ENCODE measurements at places on chromosomes 3 and 15.

DNA sequence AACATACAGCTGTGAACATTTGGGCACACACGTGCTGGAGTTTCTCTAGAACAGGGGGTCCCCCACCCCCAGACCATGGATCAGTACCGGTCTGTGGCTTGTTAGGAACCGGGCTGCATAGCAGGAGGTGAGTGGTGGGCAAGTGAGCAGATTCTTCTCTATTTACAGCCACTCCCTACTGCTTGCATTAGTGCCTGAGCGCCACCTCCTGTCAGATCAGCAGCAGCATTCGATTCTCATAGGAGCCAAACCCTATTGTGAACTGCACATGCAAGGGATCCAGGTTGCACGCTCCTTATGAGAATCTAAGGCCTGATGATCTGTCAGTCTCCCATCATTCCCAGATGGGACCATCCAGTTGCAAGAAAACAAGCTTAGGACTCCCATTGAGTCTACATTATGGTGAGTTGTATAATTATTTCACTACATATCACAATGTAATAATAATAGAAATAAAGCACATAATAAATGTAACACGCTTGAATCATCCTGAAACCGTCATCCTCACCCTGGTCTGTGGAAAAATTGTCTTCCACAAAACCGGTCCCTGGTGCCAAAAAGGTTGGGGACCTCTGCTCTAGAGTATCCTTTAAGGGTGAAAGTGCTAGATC is 25.8 kb downstream of the CHRM5 start:
- peak; percentile 79 for DNase-seq

- DNase-seq: peak; percentile 73
Measured at GRCh38 chr15:96321639-96322535, 8.6 kb upstream of the NR2F2 start.

DNA sequence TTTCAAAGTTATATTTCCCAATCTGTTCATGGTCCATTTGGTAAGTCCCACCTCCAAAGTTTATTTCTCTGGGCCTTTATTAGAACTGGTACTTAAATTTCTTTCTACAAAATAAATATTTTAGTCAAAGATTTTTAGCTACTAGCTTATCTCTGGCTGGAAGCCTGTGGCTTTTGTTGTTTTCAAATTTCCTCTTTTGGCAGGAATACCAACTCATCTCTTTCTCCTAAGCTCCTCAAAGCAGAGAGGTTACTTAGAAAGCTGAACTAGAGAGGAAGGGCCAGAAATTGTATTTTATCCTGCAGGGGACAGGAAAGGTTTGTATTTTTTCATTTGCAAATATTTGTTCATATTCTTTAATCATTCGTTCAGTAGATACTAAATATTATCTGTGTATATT is 227.8 kb downstream of the TBL1XR1 start:
- DNase-seq: no peak

- no peak for DNase-seq
Measured at GRCh38 chr3:151328298-151328995, 902 bp downstream of the P2RY13 start.

GRCh38 chr3:99532246-99532645 is 106.1 kb upstream of the COL8A1 start:
- peak; percentile 92 for DNase-seq

DNA sequence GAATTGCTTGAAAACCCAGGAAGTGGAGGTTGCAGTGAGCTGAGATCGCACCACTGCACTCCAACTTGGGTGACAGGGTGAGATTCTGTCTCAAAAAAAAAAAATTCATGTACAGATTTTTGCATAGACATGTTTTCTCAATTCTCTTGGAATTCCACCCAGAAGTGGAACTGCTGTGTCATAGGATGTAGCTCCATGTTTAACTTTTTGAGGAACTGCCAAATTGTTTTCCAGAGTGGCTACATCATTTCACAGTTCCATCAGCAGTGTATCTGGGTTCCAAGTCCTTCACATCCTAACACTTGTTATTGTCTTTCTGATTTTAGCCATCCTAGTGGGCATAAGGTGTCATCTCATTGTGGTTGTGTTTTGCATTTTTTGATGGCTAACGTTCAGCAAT is 9.9 kb downstream of the CAPN7 start:
- no peak for DNase-seq

GRCh38 chr3:58998476-58999117 is 51.2 kb downstream of the CFAP20DC start:
- no peak for DNase-seq

DNA sequence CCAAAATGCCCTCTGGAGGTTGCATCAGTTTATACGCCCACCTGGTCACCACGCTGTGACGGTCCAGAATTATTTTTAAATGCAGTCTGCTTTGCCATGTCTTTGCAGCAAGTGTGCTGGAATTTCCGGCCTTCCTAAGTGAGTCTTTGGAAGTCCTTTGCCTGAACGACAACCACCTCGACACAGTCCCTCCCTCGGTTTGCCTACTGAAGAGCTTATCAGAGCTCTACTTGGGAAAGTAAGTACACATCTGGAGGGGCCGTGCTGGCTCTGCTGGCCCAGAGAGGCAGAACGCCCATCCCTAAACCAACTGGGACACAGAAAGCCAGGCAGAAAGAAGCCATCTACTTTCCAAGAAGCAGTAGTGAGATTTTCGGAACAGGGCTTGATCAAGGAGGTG is 101.8 kb downstream of the LRRK1 start:
- peak; percentile 33 for DNase-seq

- no peak for DNase-seq
Measured at GRCh38 chr3:108552267-108553159, 36.7 kb downstream of the CIP2A start.

DNA sequence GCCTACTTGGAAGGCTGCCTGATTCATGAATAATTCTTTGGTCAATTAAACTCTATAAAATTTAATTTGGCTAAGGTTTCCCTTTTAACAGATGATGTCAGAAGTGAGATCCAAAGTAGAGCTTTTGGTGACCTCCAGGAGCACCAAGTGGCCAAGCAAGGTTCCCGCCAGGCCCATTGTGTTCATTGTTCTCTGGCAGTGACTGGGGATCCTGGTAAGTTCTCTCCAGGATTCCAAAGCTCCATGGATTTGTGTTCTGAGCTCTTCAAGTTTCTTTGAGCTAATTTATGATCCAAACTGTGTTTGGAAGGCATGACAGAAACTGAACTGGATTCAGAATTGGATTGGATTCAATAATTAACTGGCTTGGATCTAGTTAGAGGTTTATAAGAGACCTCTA is 72.0 kb upstream of the ALDH1L1 start:
- DNase-seq: no peak

DNA sequence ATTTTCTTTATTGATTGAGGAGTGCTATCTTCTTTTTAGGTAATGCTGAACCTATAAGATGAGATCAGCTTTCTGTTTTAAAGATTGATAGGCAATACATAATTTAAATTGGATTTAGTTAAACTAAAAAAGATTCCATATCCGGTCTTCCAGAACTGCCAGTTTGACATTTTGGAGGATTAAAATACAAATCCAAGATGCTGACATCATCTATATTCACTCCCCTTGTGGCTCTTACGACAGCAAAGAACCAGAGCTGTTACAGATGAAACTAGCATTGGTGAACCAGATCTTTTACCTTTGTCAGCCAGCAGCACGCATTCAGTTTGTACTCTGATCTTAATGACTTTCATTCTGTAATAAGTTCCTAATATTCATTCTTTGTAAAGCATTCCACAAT is 218.7 kb downstream of the ZIC4 start:
- DNase-seq: no peak

DNA sequence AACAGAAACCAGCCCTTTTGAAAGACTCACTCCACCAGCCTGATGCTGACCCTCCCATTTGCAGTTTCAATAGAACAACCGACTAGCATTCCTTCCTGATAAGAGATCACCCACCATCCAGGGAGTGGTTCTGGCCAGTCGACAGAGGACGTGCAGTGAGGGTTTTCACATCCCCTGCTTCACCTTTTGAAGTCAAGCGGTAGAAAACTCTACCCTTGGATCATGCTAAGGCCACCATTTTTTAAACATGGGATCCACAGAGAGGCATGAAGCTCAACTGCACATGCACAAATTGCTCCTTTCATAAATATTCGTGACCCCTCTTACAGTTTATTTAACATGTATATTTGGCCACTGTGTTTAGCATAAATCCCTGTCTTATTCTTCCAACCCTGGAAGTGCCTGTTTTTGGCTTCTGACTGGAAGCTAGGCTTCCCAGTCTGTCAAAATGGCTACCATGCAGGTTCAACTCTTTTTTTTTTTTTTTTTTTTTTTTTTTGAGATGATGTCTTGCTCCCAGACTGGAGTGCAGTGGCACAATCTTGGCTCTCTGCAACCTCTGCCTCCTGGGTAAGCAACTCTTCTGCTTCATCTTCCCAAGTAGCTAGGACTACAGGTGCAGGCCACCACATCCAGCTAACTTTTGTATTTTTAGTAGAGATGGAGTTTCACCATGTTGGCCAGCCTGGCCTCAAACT is 1.0 kb upstream of the THUMPD3 start:
- no peak for DNase-seq

GRCh38 chr3:50600141-50600753 is 11.3 kb downstream of the CISH start:
- DNase-seq: no peak

- DNase-seq: no peak
Measured at GRCh38 chr15:76135516-76135915, 75.7 kb downstream of the TMEM266 start.
